ENCODE measurements at places on chromosomes 3 and 15.

DNA sequence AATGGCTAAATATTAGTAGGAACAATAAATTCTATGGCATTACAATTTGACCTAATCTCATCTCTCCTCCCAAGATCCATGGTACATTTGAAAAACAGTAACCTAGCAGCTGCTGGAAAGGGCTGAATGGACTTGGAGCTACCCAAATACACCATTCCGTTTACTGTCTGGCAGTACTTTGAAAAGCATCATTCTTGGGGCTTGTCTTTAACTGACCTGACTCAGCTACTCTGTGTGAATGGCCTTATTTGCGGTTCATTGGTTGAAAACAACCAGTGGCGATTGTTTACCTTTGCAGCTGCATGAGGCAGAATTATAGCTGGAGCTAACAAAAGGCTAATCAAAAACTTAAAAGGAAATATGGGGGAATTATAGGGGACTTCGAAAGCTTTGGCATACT lies 311.2 kb upstream of the MCTP2 start:
- DNase-seq = no peak

GRCh38 chr15:71125831-71126450 lies 10.7 kb downstream of the THSD4 start:
- no peak for DNase-seq

- no peak for DNase-seq
These were observed 494.3 kb downstream of the SQOR start for GRCh38 chr15:46129145-46129544.

GRCh38 chr3:24254649-24255048 lies 240.0 kb downstream of the THRB start:
- no peak for DNase-seq

- no peak for DNase-seq
These were observed 110.2 kb upstream of the ARHGEF26 start for GRCh38 chr3:154011036-154011435.

GRCh38 chr3:30638685-30639412 lies 32.4 kb downstream of the TGFBR2 start:
- no peak for DNase-seq

- no peak for DNase-seq
These were observed 44.5 kb upstream of the MYO5C start for GRCh38 chr15:52340093-52340492.

DNA sequence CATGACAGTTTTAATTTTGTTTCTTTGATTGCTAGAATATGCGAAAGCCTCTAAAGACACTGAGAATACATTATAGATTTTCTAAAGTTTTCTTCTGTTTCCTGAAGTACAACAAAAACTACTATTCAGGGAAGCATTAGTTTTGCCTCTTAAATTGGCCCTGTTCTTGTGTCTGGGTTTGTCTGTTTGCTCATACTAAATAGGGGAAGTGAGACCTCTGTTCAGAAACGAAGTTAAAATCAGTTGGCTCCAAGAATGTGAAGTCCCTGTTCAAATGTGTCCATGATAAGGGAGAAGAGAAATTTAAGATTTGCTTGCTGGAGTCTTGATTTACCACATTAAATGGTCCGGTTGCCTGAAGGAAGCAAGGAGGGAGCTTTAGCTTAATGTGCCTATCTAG lies 327.3 kb upstream of the GBE1 start:
- DNase-seq = no peak

GRCh38 chr3:6447166-6447801 lies 413.6 kb upstream of the GRM7 start:
- DNase-seq = no peak

- peak; percentile 76 for DNase-seq
These were observed 18.8 kb downstream of the BCL2L10 start for GRCh38 chr15:52093539-52094510.

DNA sequence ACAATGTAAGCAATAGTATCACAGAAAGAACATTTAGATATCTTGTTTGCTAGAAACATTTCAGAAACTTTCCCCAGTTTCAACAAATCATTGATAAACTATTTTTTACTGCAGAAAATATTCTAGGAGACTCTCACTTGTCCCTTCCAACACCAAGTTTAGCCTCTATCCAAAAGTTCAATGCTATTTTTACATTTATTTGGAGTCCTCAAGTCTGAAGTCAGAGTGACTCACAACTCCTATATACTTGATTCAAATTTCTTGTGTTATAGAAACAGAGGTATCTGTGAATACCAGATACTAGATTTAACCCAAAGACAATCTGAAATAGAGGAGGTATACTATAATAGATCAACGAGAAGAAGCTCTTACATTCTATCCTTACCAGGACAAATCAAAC lies 49.6 kb downstream of the RFX7 start:
- no peak for DNase-seq

DNA sequence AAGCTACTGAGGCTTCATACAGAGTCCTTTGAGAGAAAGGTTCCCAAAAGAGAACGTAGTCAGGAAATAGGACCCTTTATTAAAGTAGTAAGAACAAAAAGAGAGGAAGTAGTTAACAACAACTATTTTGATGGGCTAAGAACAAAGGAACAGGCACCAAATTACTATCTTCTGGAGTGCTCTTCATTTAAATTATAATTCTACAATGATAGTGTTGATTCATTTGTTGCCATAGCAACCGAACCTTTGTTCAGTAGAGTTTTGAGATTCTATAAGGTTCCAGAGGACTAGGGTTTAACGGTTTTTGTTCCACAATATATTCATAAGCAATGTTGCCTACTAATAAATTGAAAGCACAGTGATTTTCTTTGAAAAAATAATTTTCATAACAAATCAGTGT lies 78.8 kb downstream of the CMSS1 start:
- no peak for DNase-seq

GRCh38 chr3:189232790-189233189 lies 61.0 kb downstream of the TPRG1 start:
- no peak for DNase-seq

DNA sequence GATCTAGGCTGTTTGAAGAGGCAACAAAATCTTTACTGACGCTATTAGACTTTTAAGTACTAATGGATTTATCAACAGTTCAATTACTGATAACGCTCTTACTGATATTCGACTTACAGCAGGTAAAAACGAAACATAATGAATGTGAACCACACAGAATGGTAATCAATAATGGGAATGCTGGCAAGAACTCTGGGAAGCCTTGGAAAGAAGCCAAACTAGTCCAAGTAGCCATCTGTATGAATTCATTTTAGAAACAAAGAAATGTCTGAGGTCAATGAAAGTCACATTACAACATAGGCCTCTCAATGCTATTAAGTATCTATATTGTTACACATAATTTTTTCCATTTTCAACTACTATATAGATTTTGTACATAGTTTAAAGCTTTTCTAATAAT lies 130.0 kb downstream of the DMXL2 start:
- no peak for DNase-seq
